ENCODE measurements at places on chromosomes 12 and 14.

- H3K36me3 ChIP-seq: no peaks in the 10 kb centered on the region
- no peaks in the 10 kb centered on the region for H3K4me1 ChIP-seq
- H3K27ac ChIP-seq: peak overlapping the region; percentile 93
- no peaks in the 10 kb centered on the region for H3K27me3 ChIP-seq
- H3K4me3 ChIP-seq: peak overlapping the region; percentile 86
- DNase-seq: peak; percentile 56
Observed at GRCh38 chr12:65823513-65824375, 539 bp upstream of the HMGA2 start.

DNA sequence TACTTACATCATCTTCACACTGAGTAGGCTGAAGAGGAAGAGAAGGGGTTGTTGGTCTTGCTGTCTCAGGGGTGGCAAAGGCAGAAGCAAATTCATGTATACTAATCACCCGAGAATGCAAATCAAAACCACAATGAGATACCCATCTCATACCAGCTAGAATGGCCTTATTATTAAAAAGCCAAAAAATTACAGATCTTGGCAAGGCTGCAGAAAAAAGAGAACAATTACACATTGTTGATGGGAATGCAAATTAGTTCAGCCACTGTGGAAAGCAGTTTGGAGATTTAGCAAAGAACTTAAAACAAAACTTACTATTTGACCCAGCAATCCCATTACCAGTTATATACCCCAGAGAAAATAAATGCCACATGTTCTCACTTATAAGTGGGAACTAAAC lies 154.9 kb downstream of the SEC23A start:
- H3K36me3 ChIP-seq: no peaks in the 10 kb centered on the region
- DNase-seq: no peak
- no peak overlapping the region for H3K27ac ChIP-seq
- H3K4me1 ChIP-seq: no peaks in the 10 kb centered on the region

DNA sequence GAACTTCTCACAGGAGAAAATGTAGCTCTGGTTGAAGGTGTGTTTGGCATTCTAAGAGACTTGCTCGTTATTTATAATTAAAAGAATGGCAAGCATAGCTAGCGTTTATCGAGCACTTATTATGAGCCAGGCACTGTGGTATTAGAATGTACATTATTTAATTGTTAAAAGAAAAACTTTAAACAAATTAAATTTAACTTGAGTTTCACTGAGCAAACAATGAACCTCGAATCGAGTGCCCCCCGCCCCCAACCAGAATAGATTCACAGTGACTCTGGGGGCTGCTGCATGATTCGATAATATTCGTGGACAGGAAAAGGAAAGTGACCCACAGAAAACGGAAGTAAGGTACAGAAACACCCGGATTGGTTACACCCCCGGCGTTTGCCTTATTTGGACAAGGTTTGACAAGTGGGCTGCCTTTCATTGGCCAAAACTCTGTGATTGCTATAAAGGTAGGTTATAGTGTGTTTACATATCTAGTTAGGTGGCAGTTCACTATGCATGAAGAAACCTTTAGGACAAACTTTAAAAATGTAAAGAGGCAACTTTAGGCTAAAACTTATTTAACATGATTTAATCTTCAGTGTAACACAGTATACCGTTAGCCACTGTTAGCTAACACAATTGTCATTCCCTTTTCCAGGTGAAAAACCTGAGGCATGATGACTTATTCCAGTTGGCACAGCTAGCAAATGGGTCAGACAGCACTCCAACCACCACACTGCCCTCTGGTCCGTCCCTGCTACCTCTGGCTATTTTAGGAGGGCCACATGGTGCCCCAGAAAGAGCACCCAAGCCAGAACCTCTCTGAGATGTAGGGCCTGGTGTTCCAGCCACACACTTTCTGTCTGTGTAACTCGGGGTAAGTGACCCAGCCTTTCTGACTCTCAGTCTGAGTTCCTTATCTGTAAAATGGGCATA lies 7.1 kb downstream of the SCNN1A start:
- no peak overlapping the region for H3K27ac ChIP-seq
- no peak for DNase-seq
- H3K4me3 ChIP-seq: no peak overlapping the region
- H3K27me3 ChIP-seq: no peaks in the 10 kb centered on the region

DNA sequence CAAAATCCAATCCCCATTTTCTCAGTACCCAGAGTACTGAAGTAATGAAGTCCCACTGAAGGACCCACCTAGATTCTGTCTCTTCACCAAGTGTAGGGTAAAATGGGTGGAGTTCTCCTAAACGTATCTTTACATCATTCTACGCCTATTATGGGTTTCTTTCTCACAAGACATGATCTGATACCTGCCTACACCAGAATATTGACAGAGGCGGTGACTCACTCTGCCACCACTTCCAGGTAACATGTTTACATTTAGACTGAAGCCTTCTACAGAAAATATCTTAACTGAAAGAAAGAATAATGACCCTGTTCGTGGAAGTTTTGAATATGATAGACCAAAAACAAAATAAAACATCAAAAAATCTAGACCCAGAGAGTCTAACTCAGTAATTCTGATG lies 89.8 kb downstream of the BTG1 start:
- H3K27me3 ChIP-seq: no peaks in the 10 kb centered on the region
- no peaks in the 10 kb centered on the region for H3K36me3 ChIP-seq
- no peak overlapping the region for H3K4me3 ChIP-seq
- H3K4me1 ChIP-seq: no peaks in the 10 kb centered on the region

GRCh38 chr12:30757316-30757715 lies 2.6 kb upstream of the CAPRIN2 start:
- DNase-seq: no peak
- no peak overlapping the region for H3K27ac ChIP-seq
- no peaks in the 10 kb centered on the region for H3K36me3 ChIP-seq
- no peak overlapping the region for H3K4me3 ChIP-seq

DNA sequence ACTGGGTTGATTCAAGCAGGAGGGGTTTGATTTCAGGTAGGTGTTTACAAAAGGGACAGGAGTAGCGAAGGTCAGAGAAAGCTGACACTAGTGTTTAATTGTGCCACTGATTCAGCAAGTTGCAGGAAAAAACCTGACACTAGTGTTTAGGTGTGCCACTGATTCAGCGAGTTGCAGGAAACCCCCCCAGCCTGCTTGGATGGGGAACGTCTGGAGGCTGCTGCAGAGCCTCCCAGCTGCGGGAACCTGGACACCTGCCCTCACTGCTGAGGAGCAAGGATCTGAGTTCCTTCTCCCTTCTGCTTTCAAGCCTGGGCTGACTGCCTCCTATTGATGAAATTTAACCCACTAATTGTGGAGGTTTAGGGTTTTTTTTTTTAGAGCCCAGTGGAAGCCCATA lies 84.2 kb downstream of the AVPR1A start:
- no peaks in the 10 kb centered on the region for H3K36me3 ChIP-seq
- no peak for DNase-seq
- H3K27me3 ChIP-seq: no peaks in the 10 kb centered on the region
- no peak overlapping the region for H3K27ac ChIP-seq
- no peaks in the 10 kb centered on the region for H3K4me1 ChIP-seq

DNA sequence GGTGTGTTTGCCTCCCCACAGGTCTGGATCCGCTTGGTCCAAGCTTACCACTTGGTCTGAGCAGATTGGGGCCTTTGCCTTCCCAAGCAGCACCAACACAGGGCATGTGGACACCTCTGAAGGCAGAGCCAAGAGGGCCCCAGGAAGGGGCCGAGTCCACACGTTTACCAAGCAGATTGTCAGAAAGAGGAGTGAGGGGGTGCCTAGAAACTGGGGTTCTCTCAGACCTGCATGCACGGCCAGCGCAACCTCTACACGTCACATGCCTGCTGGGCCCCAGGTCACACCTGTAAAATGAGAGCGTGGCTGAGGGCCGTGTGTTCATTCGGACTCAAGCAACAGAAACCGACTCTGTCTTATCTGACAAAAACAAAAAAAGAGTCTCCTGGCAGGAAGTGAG lies 96.9 kb downstream of the PAPOLA start:
- no peaks in the 10 kb centered on the region for H3K27me3 ChIP-seq
- no peaks in the 10 kb centered on the region for H3K36me3 ChIP-seq
- H3K27ac ChIP-seq: no peak overlapping the region
- H3K4me3 ChIP-seq: no peak overlapping the region
- no peak for DNase-seq

DNA sequence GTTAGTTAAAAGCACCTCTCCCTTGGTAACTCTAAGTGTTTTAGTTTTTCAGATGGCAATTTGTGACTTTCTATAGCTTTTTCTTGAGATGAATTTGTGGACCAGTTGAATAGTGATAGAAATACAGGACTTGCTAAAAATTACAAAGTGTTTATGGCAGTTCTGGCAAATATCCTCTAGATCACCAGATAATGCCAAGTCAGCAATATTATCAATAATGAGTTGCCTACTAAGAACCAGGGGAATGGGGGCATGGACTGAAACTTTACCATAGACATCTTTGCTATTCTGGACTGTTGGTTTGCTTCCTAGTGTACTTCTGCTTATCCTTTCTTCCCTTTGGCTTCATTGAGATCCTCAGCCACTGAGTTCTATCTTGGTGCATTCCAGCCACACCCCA lies 584.2 kb downstream of the DIO2 start:
- no peak overlapping the region for H3K27ac ChIP-seq
- no peaks in the 10 kb centered on the region for H3K36me3 ChIP-seq
- no peak for DNase-seq
- H3K4me3 ChIP-seq: no peak overlapping the region

GRCh38 chr12:125283521-125283920 lies 218.3 kb downstream of the AACS start:
- H3K36me3 ChIP-seq: no peaks in the 10 kb centered on the region
- no peak overlapping the region for H3K4me3 ChIP-seq
- no peaks in the 10 kb centered on the region for H3K4me1 ChIP-seq
- no peak overlapping the region for H3K27ac ChIP-seq

GRCh38 chr14:88312257-88312656 lies 10.8 kb downstream of the KCNK10 start:
- no peak overlapping the region for H3K27ac ChIP-seq
- no peak overlapping the region for H3K4me3 ChIP-seq
- no peaks in the 10 kb centered on the region for H3K36me3 ChIP-seq
- no peaks in the 10 kb centered on the region for H3K27me3 ChIP-seq
- H3K4me1 ChIP-seq: no peaks in the 10 kb centered on the region

GRCh38 chr12:18967814-18968213 lies 161.7 kb upstream of the PLEKHA5 start:
- H3K36me3 ChIP-seq: no peaks in the 10 kb centered on the region
- H3K27me3 ChIP-seq: no peaks in the 10 kb centered on the region
- no peaks in the 10 kb centered on the region for H3K4me1 ChIP-seq
- H3K27ac ChIP-seq: no peak overlapping the region

DNA sequence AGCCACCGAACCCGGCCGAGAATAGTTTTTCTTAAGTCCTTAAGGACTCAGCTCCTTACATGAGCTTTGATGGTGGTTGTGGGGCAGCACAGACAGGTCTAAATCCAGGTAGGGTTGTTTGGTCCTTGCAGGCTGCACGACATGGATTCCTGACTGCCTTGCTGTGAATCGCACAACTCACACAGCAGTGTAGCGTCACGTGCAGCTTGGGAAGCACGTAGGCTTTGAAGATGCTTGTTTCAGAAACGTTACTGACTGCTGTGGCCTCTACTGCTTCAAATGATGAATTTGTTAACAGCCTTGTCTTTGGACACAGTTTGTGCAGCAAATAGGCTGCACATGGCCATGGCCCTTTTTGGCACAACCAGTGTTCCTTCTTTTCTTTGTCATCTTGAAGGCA lies 29.9 kb downstream of the ZBTB42 start:
- H3K27me3 ChIP-seq: no peaks in the 10 kb centered on the region
- H3K36me3 ChIP-seq: no peaks in the 10 kb centered on the region
- DNase-seq: no peak
- no peak overlapping the region for H3K27ac ChIP-seq
- H3K4me1 ChIP-seq: peaks cover 3% of the 10 kb centered on the region
- H3K4me3 ChIP-seq: no peak overlapping the region

DNA sequence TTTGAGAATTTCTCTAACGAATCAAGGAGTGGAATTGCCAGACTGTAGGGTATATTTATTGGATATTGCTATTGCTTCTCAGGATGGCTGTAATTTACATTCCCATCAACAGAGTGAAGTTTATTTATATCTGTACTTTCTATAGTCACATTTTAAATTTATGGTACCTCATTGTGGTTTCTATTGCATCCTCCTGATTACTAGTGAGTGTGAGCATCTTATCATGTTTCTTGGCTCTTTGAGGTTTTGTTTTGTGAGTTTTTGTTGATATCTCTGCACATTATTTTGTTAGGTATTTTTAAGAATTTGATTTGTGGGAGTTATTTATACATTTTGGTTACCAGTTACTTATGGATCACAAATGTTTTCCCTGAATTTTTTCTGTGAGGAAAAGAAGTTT lies 13.9 kb downstream of the DNM1L start:
- no peak for DNase-seq
- no peaks in the 10 kb centered on the region for H3K36me3 ChIP-seq
- no peaks in the 10 kb centered on the region for H3K27me3 ChIP-seq
- H3K4me3 ChIP-seq: no peak overlapping the region
- H3K27ac ChIP-seq: no peak overlapping the region

GRCh38 chr14:37330910-37331309 lies 133.2 kb downstream of the MIPOL1 start:
- no peak overlapping the region for H3K27ac ChIP-seq
- DNase-seq: no peak

DNA sequence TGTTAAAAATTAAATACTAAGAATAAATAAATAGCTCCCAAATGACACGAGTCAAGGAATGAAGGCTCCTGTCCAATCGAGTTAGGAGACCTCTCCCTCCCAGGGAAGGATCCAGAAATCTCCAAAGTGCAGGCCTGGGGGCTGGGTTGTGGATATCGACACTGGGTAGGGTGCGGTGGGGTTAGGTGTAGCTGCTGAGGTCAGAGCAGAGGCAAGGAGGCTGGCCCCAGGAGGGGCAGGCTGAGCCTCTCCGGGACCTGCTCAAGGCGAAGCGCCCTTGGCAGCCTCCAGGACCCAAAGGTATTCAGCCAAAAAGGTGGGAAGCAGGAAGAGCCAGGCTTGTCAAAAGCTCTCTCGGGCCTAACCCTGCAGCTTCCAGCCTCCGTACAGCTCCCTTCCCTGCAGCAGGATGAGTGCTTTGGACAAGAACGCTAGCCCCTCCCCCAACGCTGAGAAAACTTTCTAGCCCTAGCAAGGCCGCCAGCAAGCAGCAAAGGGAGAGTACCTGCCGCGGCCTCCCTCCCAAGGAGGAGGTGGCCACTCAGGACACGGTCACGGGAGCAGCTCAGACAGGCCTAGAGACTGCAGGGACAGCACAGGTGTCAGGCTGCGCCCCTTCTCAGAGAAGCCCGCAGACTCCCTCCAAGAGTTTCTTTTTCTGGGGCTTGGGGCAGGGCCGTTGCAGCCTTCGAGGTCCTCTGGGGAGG lies 3.7 kb upstream of the PNMA1 start:
- no peak overlapping the region for H3K4me3 ChIP-seq
- no peak overlapping the region for H3K27ac ChIP-seq
- H3K27me3 ChIP-seq: no peaks in the 10 kb centered on the region
- H3K36me3 ChIP-seq: peaks cover 35% of the 10 kb centered on the region
- DNase-seq: peak; percentile 59

- no peak overlapping the region for H3K4me3 ChIP-seq
- no peaks in the 10 kb centered on the region for H3K36me3 ChIP-seq
Observed at GRCh38 chr12:132205271-132206045, 61.2 kb downstream of the NOC4L start.

- no peaks in the 10 kb centered on the region for H3K4me1 ChIP-seq
- no peak overlapping the region for H3K27ac ChIP-seq
- peak; percentile 19 for DNase-seq
- no peaks in the 10 kb centered on the region for H3K27me3 ChIP-seq
- no peaks in the 10 kb centered on the region for H3K36me3 ChIP-seq
- H3K4me3 ChIP-seq: no peak overlapping the region
Observed at GRCh38 chr12:105946493-105946901, 192.3 kb downstream of the NUAK1 start.
